AG20443 (cell line): ENCODE measurements at places on chromosomes 7 and 10.

DNA sequence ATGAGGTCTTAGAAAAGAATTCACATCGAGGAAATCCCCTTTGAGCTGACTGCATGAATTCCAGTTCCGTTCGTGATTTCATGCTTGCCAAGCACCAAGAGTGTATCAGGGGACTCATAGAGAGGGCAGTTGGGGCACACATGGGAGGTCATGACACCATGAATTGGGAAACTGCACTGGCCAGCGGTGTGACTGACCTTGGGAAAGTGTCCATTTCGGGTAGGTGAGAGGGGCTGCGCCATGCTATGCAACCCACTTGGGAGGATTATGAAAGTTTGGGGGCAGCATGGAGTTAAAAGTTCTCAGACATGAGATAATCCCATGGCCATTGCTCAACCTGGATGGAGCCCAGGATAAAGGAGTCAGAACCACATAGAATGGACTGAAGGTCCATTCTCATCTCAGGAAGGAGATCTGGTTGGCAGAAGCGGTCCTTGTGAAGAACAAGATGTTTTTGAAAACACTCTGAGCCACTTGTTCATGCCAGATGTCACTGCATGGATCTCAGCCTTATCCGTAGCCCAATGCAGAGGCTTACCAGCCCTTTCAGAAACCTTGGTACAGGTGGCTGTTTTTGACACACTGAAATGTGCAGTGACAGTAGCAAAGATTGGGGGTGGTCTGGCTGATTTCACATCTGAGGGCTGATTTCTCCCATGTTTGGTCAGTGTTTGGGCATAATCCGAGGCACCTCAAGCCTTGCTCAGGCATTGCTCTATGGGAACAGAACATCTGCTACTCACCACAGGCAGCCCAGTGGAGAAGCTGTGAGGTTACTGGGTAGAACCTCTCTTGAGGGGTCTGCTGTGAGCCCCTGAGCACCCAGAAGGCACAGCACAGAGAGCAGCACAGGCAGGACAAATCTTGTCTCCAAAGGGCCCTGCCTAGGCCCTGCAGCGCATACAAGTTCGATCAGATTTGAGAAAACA is 252.3 kb downstream of the CXCL12 start:
- peak; percentile 38 for DNase-seq

DNA sequence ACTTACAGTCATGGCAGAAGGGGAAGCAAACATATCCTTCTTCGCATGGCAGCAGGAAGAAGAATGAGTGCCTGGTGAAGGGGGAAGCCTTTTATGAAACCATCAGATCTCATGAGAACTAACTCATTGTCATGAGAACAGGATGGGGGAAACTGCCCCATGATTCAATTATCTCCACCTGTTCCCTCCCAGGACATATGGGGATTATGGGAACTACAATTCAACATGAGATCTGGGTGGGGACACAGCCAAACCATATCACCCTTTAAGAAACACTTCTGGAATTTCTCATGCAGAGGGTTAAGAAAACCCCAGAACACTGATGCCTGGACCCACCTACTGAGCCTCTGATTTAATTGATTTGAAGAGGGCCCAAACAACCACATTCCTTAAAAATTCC is 63.3 kb upstream of the DNAJB12 start:
- DNase-seq, result no peak

- no peak for DNase-seq
Observed at GRCh38 chr7:91198371-91198770, 65.9 kb upstream of the FZD1 start.

- no peak for DNase-seq
Observed at GRCh38 chr7:1204460-1205140, 28.1 kb upstream of the UNCX start.

DNA sequence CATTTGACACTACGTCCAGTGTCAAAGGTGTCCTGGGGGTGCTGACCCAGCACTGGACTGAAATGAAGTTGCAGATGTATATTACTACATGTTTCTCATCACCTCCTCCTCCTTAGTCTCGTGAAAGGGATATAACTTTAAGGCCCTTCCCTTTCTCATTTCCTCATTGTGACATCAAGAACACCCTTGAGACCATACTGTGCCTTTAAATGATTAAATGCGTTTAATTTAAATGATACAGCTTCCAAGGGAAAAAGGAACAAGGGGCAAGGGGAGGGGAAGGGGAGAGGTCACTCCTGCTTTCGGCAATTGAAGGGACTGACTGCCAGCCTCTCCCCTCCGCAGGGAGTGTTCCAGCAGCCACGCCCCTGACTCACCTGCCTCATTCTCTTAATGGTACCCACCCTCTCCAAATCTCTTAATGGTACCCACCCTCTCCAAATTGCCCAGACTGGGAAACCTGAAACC is 80.5 kb upstream of the KMT2E start:
- no peak for DNase-seq

DNA sequence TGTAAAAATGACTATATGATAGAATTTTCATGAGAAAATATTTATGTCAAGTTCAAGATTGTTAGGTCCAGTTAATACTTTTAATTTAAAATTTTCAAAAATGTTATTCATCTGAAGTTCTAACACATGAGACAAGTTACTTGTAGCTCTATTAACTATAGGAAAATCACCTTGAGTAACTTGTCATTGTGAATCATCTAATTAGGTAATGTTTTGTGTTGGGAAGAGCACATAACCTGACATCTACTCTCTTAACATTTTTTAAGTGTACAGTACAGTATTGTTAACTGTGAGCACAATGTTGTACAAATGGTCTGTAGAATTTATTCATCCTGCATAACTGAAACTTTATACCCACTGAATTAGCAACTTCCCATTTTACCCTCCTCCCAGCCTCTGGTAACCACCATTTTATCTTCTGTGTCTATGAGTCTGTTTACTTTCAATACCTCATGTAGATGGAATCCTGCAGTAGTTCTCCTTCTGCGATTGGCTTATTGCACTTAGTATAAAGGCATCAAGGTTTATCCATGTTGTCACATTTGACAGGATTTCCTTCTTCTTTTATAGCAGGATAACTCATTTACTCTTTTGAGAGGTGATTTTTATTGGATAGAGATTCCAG is 54.6 kb downstream of the ARL4A start:
- DNase-seq, result no peak

- no peak for DNase-seq
Observed at GRCh38 chr7:108662783-108663362, 93.2 kb downstream of the DNAJB9 start.

DNA sequence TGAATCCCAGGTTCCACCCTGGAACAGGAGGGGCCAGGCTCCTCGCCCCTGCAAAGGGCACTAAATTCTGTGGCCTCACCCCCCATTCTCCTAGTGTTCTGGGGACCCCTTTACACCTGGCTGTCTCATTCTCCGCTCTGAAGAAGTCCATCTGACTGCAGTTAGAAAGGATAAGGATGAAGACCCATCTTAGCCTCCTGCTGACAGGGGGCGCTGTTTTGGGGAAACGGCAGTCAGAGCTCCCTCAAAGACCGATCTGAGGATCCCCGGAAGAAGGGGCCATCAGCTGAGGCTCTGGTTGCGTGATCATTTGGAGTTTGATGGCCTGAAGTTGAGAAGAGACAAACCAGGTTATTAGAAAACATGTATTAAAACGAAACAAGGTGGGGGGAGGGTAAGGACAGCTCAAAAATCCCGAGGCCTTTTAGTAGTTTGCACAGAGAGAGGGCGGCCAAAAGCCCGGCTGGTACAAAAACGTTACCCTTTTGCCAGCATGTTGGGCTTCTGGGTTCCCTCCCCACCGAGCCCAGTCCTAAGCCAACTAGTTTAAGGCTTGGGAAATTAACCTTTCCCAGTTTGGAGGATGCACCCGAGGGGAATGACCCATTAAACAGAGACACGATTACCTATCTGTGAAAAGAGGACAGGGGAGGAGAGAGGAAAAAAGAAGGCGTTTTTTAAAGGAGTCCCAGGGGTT is 102.8 kb downstream of the CHN2 start:
- DNase-seq, result no peak

GRCh38 chr7:149022756-149023360 is 5.4 kb downstream of the PDIA4 start:
- no peak for DNase-seq

- no peak for DNase-seq
Observed at GRCh38 chr7:44222776-44223261, 22.0 kb downstream of the YKT6 start.

GRCh38 chr7:122454776-122455507 is 150.4 kb upstream of the FEZF1 start:
- no peak for DNase-seq

- DNase-seq, result no peak
Observed at GRCh38 chr10:16408379-16408778, 28.4 kb upstream of the PTER start.

DNA sequence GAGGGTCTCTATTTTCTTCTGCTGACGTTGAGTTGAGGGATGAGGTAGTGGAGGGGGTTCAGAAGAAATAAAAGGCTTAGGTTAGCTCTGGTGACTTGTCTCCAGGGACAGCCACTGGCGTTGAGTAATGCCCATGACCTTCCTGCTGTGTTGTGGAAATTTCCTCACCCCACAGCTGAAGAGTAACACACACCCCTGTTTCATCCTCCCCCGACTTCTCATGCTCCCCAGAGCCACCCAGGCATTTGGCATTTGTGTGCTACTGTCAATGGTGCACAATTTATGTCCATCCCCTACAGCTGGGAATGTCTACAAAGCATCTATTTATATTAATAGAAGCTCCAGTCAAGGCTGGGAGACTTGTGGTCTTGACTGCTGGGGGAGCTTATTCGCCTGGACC is 4.7 kb upstream of the TMEM72 start:
- no peak for DNase-seq

DNA sequence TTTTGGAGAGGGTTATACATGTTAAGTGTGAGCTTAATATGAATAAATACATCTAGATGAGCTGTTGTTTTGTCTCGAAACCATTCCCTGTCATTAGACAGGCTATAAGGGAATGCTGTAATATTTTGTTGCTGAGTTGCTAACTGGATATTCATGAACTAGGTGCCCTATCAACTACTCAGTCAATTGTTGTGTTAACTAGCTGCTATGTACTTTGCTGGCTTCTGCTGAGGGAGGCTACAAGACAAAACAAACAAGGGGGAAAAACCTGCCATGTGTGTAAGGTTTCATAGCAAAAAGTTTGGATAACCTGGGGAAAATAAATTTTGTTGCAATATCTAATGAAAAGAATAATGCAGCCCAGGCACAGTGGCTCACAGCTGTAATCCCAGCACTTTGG is 110.4 kb downstream of the CSTF2T start:
- DNase-seq, result no peak

- DNase-seq, result peak; percentile 89
Observed at GRCh38 chr10:101780818-101781654, 2.2 kb downstream of the NPM3 start.

DNA sequence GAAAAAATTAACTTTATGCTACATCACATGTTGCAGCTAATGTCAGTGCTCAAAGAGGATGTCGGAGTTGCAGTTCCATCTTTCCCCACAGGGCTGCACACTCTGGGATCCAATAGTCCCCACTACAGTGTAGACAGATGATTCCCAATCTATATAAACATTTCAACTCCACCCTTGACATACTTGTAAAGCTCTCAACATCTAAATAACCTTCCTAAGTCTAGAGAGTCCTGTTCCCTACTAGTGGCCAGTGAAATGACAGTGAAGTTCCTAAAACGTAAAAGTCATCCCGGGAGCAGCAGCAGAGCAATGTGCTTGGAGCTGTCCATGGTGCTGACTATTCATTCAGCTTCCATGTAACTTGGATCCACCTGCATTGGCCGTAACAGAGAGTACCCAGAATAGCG is 145.1 kb downstream of the GRM8 start:
- DNase-seq, result peak; percentile 32

DNA sequence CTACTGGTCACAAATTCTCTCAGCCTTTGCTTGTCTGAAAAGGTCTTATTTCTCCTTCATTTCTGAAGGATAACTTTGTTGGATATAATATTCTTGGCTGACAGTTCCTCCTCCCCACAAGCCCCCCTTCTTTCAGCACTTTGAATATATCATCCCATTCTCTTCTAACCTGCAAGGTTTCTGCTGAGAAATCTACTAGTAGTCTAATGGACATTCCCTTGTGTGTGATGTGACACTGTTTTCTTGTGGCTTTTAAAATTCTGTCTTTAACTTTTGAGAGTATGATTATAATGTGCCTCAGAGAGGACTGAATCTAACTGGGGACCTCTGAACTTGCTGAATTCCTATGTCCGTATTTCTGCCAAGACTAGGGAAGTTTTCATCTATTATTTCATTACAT is 104.3 kb downstream of the RSU1 start:
- DNase-seq, result no peak
